ENCODE measurements at places on chromosomes 6 and 20.

- DNase-seq = no peak
Measured at GRCh38 chr6:134201716-134202115, 116.2 kb downstream of the SGK1 start.

DNA sequence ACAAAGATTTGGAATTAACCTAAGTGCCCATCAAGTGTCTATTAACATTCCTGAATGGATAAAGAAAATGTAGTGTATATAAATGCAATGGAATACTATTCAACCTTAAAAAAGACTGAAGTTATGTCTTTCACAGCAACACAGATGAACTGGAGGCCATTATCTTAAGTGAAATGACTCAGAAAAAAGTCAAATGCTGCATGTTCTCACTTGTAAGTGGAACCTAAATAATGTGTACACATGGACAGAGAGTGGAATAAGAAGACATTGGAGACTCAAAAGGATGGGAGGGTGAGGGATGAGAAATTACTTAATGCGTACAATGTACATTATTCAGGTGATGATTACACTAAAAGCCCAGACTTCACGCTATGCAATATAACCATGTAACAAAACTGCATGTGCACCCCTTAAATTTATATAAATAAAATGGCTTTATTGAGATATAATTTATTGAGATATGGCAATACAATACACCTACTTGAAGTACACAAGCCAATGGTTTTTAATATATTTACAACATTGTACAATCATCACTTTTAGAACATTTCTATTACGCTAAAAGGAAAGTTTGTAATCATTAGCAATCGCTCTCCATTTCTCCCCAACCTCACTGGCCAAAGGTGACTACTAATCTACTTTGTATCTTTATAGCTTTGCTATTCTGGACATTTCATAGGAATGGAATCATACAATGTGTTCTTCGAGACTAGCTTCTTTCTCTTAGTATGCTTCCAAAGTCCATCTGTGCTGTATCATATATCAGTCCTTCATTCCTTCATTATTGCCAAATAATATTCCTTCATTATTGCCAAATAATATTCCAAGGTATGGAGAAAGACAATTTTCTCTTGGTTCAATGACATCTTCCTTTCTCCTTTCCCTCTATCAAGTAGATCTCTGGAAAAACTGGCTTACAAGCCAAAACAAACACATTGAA is 5.8 kb downstream of the STX7 start:
- no peak for DNase-seq

DNA sequence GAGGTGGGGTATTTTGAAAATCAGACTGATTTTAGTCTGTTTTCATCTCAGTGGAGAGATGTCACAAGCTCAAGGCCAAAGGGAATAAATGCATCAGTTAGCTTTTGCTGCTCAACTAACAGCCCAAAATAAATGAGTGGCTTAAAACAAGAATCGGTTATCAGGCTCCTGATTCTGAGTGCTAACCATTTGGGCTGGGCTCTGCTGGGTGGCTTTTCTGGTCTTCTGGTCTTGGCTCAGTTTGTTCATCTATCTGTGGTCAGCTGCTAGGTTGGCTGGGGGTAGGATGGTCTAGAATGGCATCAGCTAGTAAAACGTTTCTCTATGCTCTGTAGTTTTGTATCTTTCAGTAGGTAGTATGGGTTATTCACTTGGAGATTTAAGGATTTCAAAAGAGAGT is 357.5 kb upstream of the JAG1 start:
- no peak for DNase-seq

DNA sequence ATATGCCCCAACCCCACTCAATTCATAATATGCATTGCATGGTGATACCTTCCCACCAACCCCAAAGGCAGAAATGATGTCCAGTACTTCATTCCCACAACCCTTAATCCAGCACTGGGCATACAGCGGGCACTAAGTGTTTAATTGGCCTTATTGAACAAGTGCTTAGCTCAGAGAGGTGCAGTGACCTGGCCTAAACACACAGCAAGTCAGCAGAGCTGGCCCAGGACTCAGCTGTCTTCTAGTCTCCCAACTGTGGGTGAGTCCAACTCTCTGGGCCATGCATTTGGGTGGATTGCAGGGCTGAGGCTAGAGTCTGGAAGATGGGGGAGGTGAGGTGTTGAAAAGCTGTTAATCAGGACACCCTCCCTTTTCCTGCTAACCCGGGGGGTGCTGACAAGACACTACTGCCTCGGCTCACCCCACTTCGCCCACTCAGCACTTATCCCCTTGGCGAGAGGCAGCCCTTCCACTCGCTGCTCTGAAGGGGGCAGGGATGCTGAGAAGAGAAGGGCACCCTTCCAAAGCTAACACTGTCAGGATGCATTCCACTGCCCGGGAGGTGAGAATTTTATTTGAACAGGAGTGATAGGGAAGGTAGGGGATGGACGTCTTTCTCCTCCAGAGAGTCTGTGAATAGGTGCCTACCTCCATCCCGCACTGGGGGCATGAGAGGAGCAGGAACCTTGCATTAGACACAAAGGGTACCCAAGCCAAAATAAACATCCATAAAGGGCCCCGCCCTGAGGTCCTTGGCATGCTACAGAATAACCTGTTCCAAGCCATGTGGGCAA is 14.2 kb downstream of the KCNK5 start:
- no peak for DNase-seq

- DNase-seq = peak; percentile 56
Measured at GRCh38 chr6:391559-392440, at the start of gene IRF4. Gene IRF4 (plus strand): TSS chr6:391752. CDS start chr6:393153, 1,401 bp downstream.

DNA sequence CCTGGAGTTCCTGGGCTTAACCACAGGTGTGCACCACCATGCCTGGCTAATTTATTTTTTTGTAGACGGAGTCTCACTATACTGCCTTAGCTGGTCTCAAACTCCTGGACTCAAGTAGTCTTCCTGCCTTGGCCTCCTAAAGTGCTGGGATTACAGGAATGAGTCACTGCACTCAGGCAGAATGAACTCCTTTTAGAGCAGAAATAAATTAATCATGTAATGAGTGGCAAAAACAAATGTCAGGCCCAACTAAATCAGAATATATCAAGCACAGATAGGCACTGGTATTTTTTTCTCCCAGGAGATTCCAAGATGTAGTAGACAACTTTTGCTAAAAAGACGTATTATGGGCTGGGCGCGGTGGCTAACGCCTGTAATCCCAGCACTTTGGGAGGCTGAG is 2.6 kb downstream of the RPS10 start:
- DNase-seq = no peak

GRCh38 chr6:85452441-85452881 is 2.6 kb downstream of the NT5E start:
- no peak for DNase-seq

DNA sequence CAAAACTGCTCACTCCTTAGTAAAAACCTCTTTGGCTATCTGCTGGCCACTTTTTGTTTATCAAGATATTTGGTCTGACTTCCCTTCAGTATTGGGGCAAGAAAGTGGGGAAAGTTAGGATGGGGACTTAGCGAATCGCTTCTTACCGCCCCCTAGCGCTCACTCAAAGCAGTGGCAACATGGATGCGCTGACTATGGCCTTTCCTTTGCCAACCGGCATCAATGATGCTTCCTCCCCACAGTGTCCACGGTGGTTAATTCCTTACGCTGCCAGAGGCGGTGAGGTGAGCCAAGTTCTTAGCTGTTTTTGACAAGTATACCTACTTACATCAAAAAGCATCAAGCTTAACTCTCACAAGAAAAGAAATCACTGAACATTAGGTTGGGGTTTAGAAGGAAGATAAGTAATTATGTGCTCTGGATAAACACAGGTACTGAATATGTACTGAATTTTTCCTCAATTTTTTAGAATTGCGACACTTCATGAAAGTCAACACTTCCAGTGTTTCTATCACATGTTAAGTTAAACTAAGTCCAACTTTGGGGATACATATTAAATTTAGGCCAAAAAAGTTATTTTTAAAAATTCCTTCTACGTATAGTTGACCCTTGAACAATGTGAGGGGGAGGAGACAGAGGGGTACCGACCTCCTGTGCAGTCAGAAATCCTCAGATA is 86.7 kb downstream of the GMDS start:
- no peak for DNase-seq

GRCh38 chr20:10562899-10563298 is 110.9 kb downstream of the JAG1 start:
- no peak for DNase-seq

DNA sequence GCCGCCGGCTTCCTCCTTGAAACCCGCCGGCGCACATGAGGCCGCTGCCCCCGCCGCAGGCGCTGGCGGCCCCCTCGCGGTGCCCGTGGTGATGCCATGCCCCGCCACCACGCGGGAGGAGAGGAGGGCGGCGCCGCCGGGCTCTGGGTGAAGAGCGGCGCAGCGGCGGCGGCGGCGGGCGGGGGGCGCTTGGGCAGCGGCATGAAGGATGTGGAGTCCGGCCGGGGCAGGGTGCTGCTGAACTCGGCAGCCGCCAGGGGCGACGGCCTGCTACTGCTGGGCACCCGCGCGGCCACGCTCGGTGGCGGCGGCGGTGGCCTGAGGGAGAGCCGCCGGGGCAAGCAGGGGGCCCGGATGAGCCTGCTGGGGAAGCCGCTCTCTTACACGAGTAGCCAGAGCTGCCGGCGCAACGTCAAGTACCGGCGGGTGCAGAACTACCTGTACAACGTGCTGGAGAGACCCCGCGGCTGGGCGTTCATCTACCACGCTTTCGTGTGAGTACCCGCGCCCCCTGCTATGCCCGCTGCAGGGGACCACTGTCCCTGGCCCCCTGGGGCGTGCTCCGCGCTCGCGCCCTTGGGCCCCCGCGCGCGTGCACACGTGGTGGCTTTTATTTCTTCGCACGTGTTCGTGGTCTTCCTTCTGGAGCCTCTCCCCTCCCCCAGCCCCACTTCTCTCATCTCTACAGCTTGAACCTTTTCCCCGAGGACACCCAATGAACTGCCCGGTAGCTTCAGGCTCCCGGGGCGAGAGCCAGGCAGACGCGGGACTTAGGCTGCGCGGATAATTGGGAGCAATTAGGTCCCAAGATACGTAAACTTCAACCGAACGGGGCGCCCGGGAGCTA is 453 bp downstream of the KCNQ5 start:
- peak; percentile 58 for DNase-seq

DNA sequence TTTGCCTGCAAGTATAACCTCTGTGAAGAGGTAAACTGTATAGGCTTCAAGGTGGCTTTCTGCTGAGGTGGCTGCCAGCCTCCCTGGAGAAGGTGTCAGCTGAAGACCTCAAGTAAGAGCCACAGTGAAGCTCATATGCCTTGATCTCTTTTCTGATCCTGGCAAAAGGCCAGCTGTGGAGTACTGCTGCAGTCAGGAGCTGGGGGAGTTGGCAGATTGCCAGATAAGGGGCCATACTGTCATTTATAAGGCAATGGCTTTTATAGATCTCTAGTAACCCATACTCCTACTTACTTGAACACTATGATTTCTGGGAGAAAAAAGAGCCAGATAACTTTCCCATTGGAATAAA is 8.8 kb upstream of the CEP85L start:
- peak; percentile 77 for DNase-seq

DNA sequence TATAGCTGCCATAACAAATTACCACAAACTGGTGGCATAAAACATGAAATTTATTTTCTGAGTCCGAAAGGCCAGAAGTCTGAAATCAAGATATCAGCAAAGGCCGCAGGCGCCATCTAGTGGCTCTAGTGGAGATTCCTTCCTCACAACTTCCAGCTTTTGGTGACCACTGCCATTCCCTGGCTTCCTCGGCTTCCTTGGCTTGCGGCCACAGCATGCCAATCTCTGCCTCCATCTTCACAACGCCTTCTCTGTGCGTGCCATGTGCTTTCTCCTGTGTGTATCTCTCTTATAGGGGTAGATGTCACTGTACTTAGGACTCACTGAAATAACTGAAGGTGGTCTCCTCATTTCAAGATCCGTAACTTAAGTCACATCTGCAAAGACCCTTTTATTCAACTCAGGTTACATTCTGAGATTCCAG is 5.4 kb upstream of the PLAGL1 start:
- DNase-seq = peak; percentile 64

DNA sequence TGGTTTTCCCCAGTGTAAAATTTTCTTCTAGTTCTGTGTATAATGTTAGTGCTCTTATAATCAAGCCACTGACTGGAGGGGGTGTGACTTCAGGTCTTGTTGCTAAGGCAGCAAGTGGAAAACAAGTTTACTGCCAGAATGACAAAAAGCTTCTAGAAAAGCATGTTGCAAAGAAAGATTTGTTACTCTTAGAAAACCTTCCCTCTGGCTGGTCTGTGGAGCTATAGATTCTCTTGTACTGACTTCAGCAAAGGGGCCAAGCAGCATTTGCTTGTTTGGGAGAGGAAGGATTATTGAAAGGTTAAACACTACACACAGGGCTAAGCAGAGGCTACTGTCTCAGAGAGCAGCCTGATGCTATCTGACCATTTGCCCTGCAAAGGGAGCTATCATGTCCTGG is 288.8 kb downstream of the BTBD9 start:
- DNase-seq = no peak
